Activated T-helper 17 cell treated with anti-CD3 and anti-CD28 coated beads, Interleukin-2, amount 50 U/mL, for 72 hours (primary cell): ENCODE measurements at places on chromosomes 16 and 17. TPM values are rescaled to one million over a fixed set of nuclear protein-coding genes. Genes with fewer than 3 reads are reported as not detected.

GRCh38 chr17:77872199-77872598, 86.3 kb upstream of the TNRC6C start:
- no peak for ATAC-seq

GRCh38 chr16:23987443-23987842, 151.7 kb downstream of the PRKCB start:
- peak; percentile 97 for ATAC-seq

GRCh38 chr16:85176541-85177447, 64.5 kb upstream of the CIBAR2 start:
- no peak for ATAC-seq

DNA sequence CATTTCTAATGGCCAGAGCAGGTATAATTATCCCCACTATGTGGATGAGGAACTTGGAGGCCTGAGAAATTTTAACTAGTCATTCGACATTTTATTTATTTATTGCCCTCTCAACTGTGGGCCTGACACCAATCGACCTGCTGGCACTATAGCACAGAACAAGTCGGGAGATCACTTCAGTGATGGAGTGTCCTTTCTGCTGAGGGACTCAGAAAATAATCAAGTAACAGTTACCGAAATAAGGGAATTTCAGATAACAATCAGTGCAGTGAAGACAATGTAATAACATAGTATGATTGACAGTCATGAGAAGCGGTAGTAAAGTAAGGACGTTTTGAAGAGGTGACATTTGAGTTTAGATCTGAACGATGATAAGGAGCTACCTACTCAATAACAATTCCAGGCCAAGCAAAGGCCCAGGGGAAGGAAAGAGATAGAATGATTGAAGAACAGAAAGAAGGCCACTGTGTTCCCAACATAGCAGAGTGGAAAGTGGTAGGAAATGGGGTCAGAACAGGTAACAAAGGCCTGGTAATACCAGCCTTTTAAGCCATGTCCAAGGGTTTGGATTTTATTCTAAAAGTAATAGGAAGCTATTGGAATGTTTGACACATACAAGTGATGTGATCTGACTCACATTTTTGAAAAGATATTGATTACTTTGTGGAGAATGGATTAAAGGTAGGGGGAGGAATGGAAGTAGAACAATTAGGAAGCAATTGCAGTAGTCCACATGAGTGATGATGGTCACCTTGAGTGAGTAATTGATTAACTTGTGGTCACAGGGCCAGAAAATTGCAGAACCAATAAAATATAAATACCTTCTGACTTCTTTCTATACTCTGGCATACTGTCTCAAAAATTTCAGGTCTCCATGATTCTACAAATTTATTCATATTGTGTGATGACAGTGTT, 1.4 kb downstream of the STXBP4 start:
- no peak for ATAC-seq

- ATAC-seq = no peak
Measured at GRCh38 chr16:50050802-50051201, 15.0 kb upstream of the HEATR3 start.

- no peak for ATAC-seq
Measured at GRCh38 chr16:54174201-54174600, 112.4 kb downstream of the IRX3 start.

- no peak for ATAC-seq
Measured at GRCh38 chr17:74631468-74632450, 8.2 kb upstream of the CD300E start.

- ATAC-seq = peak; percentile 19
Measured at GRCh38 chr16:29644338-29644857, 18.6 kb upstream of the SPN start.

DNA sequence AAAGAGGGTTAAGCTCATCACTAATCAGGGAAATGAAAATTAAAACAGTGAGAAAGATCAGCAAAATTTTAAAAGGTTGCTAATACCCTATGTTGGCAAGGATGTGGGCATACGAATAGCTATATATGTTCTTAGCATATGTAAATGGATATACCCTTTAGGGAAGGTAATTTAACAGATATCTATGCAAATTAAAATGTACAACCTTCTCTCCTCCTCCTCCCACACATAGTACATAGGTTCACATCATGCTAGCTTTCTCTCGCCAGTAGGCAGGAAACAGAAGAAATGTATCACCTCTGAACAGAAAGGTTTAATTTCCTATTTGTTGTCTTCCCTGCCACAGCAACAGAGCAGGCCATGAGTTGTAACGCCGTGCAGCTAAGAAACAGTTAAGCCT, 103.8 kb downstream of the CDYL2 start:
- ATAC-seq = no peak

- no peak for ATAC-seq
Measured at GRCh38 chr17:80762076-80762475, 217.4 kb downstream of the RPTOR start.

Gene ENPP7
- total RNA-seq = not detected

GRCh38 chr17:69457603-69458002, 43.1 kb downstream of the MAP2K6 start:
- ATAC-seq = peak; percentile 66

Gene TBC1D24
- total RNA-seq = 16.1 TPM

Gene WNT3
- 0.13 TPM for total RNA-seq

Gene KRTAP3-2
- not detected for total RNA-seq

GRCh38 chr16:50279504-50279865, 13.1 kb downstream of the ADCY7 start:
- no peak for ATAC-seq

DNA sequence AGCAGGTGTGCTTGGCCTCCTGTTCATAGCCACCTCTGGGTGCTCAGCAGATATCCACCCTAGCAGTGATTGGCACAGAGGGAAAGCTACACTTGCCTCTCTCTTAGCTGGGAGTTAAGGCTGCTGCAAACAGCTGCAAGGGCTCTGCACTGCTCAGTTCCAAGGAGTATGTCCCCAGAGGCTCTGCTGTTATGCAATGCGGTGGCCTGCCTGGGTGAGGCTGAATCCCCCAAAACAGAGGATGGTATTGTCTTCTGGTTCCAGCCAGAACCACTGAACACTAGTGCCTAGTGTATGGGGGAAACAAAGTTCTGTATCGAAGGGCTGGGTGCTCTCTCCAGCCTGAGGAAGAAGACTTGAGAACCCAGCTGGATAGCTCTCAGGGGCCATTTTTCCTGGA, 16.8 kb downstream of the TMEM94 start:
- ATAC-seq = no peak

GRCh38 chr16:64738321-64738960, 383.4 kb downstream of the CDH11 start:
- no peak for ATAC-seq

Gene PLA2G10
- not detected for total RNA-seq

DNA sequence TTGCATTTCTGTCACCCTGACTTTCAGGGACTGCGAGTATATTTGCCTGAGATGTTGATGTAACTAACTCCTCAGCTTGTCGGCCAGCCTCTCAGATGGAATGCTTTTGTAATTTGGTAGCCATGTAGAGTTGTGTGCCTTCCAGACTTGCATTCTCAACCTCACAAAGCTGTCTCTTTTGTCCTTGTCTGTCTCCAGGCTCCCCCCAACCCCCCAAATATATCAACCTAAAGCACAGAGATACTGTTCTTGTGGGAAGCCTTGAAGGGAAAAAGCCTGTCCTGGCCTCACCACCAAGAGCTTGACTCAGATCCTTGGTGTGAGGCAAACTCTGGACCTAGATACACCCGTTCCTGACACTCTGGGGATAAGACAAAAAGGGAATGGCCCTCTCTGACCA, 18.4 kb downstream of the SAP30BP start:
- ATAC-seq = no peak

Gene ABCA8
- not detected for total RNA-seq

DNA sequence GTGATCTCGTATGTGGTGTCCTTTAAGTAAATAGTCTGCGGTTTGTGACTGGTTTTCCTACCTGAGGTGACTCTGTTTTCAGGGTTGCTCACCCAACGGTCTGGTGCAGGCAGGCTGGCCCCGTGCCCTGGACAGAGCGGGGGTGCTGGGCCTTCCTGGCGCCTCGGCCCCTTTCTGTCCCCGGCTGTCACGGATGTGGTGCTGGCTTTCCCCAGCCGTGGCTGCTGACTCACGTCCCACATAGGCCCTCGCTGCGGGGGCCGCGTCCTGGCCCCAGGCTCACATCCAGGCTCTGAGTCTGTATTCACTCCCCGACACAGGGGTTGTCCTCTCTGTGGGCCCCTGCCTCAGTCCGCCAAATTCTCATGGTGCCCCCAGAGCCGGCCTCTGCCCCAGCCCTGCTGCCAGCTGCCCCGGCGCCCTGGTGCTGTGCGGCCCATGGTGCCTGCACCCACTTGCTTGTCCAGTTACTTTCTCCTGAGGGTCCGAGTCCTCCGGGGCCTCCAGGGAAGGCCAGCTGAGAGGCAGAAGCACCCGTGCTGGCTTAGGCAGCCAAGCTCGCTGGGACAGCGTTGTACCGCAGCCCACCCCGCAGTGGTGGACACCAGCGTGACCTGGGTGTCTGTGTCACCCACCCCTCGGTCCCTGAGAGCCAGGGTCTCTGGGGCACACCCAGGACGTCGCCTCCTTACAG, 5.9 kb downstream of the CHMP6 start:
- ATAC-seq = peak; percentile 55

Gene PIK3R5
- total RNA-seq = 47.2 TPM
